ENCODE measurements at places on chromosomes 2 and 18.

DNA sequence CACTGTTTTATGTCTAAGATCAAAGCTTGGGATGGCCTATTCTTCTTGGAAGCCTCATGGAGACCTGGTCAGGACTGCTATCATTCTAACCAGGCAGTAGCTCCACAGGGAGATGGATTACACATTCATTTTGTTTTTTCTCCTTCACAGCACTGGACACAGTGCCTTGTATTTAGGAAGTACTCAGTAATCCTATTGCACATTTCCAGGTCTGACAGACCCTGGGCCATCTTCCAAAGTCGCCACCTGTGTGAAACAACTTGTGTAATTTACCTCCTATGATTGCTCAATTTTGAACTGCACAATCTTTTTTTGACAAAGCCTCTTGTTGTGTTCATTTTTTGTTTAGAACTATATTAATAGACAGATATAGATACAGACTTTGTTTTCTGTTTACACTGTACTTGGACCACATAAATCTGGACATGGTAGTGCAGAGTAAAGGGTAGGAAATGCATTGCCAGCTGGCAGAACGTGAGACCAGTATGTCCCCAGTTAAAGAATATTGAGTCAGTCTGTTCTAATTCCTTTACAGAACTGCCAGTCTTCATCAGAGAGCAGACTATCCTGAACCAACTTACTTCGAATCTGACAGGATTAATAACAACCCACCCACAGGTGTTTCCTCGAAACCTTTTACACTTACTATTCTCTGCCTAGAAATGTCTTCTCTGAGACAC lies 277.8 kb upstream of the CYRIA start:
- DNase-seq, result no peak

- DNase-seq, result no peak
These were observed 1400.4 kb downstream of the SUCLG1 start for GRCh38 chr2:83058683-83059082.

- DNase-seq, result no peak
These were observed 4.3 kb downstream of the AAK1 start for GRCh38 chr2:69639266-69639665.

DNA sequence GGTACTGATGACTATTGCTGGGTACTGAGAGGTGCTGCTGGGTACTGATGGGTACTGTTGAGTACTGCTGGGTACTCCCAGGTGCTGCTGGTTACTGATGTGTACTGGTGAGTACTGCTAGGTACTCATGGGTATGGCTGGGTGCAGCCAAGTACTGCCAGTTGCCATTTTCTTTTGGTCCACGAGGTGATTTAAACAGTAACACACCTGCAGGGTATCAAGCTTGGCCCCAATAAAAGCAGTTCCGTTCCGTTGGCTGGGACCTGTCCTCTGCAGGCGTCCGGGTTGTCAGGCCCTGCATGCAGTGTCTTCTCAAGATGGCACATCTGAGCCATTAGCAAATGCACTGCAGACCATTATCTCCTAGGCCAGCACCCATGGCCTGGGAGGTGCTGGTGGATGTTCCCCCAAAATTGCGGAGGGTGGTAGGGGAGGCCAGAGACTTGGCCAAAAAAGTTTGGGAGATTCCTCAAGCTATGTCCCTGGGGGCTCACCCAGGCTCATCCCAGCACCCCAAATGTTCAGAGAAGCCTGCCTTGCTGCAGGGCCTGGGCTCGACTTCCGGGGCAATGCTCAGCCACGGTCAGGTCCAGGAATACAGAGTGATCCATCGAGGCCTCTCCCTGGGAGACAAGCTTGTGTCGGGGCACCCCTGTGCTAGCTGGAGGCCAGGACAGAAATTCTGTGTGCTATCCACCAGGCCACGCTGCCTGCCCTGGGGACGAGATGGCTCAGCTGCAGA lies 165.2 kb downstream of the TWIST2 start:
- no peak for DNase-seq

DNA sequence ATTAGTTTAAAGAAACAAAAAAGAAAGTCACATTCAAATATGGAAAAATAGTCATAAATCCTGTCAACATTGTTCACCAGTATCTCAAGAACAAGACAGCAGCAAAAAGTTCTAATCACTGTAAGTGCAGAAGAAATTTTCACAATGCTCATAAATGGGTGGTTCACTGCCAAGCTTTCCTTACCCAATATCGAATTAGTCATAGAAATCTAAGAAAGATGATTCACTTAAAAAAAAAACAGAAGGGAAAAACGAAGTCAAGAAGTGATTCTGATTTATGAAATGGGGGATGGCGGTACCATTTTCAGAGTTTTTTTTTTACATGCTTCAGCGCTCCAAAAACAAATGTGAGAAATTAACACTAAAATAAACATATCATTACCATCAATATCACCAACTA lies 156.7 kb downstream of the EXOC6B start:
- DNase-seq, result no peak
